DMS53 (cell line): ENCODE measurements at places on chromosomes 6 and 20.

- no peak for DNase-seq
These were observed 869.0 kb upstream of the ADGRB3 start for GRCh38 chr6:67766057-67766456.

DNA sequence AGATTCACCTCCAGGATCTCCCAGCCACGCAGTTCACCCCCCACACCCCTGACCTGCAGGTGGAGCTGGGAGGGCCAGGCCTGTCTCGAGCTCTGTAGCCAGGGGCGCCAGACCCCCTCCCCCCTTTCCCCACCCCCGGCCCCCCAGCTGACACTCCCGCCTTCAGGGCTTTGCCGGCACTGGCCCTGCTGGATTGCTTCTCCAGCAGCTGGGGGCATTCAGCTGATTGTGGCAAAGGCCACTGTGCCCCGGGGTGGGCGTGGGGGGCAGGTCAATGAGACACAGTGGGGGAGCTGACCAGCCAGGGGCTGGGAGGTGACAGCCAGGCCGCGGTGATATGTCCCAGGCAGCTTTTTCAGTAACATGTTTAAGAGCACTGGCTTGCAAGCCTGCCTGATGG is 22.2 kb downstream of the ZBP1 start:
- DNase-seq = no peak

DNA sequence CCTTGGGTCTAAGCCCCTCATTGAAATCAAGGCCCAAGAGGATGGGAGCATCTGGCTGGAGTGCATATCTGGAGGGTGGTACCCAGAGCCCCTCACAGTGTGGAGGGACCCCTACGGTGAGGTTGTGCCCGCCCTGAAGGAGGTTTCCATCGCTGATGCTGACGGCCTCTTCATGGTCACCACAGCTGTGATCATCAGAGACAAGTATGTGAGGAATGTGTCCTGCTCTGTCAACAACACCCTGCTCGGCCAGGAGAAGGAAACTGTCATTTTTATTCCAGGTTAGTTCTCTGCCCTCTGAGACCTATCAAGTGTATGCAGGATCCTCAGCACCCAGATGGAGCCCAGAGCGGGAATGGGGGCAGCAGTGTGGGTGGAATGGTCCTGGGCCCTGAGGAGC is 5.1 kb downstream of the BTN2A2 start:
- DNase-seq = no peak

DNA sequence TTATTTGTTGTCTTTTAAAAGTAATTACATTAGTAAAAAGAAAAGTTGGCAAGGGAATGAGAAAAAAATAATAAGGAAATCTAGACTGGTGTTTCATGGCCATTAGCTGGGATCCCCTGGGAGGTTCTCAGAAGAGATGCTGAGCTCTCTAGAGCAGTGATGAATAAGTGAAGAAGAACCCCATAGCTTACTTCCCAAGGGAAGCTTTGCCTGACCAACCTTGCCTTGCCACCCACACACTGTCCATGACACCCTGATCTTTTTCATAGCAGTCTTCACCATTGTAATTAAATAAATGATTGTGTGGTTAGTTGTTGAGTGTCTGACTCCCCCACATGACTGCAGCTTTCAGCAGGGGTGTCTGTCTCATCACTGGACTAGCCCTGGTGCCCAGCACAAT is 5.9 kb downstream of the C6orf163 start:
- DNase-seq = no peak

GRCh38 chr20:17657898-17658647 is 24.0 kb downstream of the RRBP1 start:
- no peak for DNase-seq

- peak; percentile 86 for DNase-seq
These were observed 654.5 kb upstream of the PTCHD4 start for GRCh38 chr6:48765352-48765961.

DNA sequence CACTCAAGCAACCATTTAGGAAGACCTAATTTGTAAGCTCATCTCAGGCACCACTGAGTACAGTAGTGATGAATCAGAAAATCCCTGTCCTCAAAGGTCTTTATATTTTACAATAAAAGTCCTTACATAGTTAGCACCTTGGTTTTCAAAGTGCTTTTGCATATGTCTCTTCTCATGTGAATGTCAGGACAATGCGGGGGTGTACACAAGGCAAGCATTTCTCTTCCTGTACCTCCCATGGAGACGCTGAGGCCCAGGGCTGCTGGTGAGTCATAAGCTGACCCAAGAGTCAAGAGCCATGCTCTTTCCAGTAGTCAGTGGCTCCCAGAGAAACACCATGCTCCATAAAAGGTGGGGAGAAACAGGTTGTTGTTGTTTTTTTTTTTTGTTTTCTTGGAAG is 174.0 kb downstream of the GJA10 start:
- peak; percentile 85 for DNase-seq

DNA sequence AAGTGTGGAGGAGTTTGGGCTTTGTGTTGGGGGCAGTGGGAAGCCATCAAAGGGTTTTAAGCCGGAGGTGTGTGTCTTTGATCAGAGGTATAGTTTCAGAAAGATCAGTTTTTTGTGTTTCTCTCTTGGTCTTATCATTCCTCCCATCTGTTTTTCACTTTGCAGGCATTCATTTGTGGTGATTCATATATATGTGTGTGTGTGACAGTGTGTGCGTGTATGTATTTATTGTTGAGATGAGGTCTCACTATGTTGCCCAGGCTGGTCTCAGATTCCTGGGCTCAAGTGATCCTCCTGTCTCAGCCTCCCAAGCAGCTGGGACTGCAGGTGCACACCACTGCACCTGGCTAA is 11.1 kb upstream of the SERINC3 start:
- DNase-seq = peak; percentile 25

DNA sequence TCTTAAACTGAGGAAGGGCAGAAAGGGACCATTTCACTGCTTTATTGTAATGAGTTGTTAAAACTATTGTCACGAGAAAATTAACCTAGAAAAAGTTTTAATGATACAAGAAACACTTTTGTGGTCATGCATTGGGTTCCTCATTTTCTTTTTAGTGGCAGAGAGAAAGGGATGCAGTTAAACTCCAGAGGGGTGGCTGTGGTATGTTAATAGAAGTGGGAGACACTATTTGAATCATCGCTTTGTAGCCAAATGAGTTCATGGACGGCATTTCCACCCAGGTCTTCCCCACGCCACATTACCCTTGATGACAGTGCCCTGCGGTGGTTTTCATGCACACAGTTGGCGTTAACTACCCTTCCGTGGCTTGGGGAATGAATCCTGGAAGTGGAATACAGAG is 235.6 kb downstream of the PLCB1 start:
- DNase-seq = no peak

DNA sequence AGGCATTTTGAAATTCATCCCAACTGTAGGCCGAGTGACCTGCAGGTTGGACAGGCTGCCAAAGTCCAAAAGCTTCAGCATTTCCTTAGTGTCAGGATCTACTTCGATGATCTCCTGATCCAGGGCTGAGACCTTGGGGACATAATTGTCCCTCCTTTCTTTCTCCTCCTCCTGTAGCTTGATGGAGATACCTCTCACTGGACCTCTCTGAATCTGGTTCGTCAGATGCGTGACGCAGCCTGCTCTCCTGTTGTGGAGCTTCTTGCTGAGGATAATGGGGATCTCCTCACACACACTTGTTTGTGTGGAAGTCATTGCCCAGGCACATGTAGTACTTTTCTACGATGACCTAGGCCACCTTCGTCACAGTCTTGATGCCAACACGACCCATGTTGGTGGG is 1.5 kb upstream of the MAS1L start:
- DNase-seq = no peak

DNA sequence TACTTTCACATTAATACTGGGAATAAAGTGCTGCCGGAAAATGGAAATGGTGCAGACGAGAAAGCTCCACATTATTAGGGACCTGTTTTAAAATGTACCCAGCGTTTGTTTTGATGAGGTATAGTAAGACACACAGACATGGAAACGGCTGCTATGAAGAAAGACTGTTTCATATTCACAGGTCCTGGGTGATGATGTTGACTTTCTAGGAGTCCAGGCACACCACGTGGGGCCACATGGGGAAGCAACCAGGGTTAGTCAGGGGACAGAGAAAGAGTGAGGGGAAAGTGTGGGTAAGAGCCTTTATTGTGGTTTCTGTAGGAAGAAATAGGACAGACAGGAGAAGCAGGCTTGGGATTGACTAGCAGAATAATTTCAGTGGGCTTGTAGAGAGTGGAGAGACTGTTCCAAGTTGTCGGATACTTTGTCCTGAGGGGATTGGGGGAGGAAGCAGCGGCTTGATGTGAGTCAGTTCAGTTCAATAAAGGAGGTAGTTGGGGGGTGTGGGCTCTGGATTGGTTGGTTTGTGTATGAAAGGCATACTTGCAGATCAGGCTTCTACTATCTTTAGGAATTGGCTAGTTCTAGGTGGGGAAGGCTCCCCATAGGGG is 112.0 kb upstream of the MCHR2 start:
- no peak for DNase-seq

GRCh38 chr6:51949526-51949925 is 137.9 kb downstream of the PKHD1 start:
- no peak for DNase-seq

DNA sequence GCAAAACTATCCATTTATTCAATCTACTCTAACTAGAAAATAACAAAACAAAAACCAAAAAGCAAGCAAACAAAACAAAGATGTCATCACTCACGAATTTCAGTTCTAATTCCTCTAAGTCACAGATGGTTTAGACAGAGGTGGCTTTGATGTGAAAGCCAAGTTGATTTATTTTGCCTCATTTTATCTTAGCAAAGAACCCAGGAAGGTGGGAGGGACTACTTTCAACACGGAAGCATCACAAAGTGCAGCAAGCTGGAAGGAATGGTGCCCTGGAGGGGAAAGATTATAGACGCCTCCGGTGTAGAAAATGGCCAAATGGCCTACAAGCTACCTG is 88.4 kb downstream of the LAMP5 start:
- no peak for DNase-seq

DNA sequence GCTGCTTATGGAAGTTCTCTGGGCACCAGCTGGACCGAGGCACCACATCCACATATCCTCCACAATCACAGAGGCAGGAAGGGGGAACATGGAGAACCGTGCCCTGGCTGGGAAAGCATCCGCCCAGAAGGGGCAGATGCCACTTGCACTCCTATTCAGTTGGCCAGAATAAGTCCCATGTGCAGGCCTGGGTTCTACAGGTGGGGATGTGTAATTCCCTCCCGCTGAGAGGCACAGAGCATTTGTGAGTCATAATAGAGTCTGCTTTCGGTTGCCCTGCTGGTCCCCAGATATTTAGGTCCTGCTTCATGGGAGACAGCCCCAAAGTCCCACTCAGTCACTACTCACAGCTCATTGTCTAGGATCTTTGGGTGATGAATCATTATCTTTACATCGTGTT is 104.0 kb downstream of the PHACTR3 start:
- DNase-seq = no peak

- DNase-seq = no peak
These were observed 207.8 kb downstream of the KHDC1L start for GRCh38 chr6:73017476-73017875.

GRCh38 chr20:62068997-62069396 is 3.3 kb upstream of the TAF4 start:
- no peak for DNase-seq

- peak; percentile 77 for DNase-seq
These were observed 58.9 kb downstream of the ERMARD start for GRCh38 chr6:169810066-169810989.

DNA sequence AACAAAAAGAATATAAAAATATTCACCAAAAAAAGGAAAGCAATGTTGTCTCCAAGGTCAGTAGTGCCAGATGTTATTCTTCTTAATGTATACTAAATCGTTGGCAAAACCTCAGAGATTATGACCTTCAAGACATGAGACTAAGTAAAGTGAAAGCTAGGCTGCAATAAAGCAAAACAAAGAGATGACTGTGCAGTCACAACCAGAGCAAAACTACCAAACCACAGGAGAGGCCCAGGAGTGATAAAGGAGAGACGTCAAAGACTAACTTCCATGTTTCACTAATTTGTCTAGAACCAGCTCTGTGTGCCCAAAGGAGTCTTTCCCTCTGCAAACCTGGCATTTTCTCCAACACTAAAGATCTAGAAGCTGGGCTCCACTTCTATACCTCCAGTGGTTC is 155.9 kb upstream of the POU3F2 start:
- no peak for DNase-seq

GRCh38 chr20:61253264-61253639 is 1.2 kb downstream of the CDH4 start:
- DNase-seq = no peak

- peak; percentile 69 for DNase-seq
These were observed 116.7 kb upstream of the SLC24A3 start for GRCh38 chr20:19095762-19096161.

DNA sequence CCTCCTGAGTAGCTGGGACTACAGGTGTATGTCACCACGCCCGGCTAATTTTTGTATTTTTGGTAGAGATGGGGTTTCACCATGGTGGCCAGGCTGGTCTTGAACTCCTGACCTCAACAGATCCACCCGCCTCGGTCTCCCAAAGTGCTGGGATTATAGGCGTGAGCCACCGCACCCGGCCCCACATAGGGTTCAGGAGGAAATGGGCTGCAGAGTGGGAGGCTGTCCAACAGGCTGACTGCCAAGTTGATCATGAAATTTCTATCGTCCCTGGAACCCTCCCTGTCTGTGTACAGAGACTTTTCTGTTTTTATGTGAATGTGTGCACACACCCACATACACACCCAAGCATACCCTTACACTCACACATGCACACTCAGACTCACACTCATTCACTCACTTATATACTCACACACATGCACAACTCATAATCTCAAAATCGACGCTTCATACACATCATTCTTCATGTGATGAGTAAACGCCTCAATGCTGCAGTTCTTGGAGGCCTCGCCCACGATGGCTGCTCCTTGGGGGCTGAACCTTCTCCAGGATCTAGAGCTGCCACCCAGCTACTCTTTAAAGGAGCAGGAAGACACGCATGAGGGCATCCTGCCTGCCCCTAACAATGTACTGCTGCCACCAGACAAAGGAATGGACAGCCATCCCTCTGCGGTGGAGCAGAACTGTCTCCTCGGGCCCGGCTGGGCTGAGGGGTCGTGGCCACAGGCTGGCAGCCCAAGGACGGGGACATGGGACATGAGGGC is 35.6 kb downstream of the SUN5 start:
- DNase-seq = no peak

DNA sequence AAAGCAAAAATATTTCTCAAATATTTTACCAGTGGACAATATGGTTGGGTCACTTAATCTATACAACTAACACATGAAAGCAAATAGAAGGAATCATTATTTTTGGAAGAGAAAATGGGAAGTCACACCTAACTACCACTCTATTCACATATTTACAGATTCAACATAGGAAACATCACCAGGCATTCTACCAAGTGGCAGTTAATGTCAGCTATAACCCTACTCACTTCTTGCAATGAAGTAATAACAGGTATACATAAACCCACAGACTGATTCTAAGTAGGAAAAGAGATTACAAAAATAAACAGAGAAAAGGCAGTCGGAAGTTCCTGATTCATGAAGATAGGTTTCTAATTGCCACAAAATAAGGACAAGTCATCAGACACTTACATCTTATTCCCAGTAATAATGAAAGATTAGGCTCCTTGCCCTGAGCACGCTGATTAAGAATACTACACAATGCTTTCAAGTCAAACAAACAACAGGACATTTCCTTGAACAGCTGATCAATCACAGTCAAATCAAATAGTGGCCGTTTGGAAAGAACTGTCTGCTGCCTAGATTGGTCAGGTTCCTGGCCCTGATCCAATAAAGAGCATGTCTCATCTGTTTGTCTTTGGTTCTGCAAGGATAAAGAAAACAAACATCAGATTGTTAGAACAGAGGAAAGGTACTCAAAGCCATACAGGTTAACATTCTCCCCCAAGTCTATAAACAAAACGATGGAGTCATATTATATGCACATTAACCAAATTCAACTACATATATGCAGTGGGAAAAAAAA is 79.2 kb upstream of the PLN start:
- DNase-seq = peak; percentile 97

- no peak for DNase-seq
These were observed 100.6 kb downstream of the CRYBG1 start for GRCh38 chr6:106461084-106461483.
